ENCODE measurements at places on chromosomes 11 and 22.
A peak's percentile ranks its signal among the peaks of the same experiment; 100 is the strongest.

- no peak for DNase-seq
Observed at GRCh38 chr11:95100856-95101507, 11.3 kb downstream of the ENDOD1 start.

DNA sequence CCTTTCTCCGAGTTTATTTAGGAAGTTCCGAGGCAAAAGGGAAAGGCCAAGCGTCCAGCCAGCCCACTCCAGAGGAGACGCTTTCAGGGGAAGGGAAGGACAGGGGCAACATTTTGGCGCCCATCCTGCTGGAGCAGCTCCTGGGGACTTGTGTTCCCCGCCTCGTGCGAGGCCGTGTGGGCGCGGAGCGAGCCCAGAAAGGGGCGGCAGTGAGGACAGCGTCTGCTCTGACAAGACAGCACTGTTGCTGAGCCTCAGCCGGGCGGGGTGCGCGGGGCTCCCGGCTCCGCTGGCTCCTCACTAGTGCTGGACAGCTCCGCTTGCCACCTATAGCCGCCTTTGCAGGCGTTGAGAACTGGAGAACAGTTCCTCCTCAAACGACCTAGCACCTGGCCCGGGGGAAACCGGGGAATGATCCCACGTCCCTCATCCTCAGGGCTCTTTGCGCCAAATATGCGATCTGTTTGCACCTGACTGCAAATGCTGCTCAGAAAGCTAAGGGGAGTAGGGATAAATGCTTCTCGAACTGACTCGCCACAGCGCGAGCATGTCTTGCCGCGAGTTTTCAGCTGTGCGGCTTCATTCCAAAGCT is 722 bp upstream of the GUCY1A2 start:
- no peak for DNase-seq

DNA sequence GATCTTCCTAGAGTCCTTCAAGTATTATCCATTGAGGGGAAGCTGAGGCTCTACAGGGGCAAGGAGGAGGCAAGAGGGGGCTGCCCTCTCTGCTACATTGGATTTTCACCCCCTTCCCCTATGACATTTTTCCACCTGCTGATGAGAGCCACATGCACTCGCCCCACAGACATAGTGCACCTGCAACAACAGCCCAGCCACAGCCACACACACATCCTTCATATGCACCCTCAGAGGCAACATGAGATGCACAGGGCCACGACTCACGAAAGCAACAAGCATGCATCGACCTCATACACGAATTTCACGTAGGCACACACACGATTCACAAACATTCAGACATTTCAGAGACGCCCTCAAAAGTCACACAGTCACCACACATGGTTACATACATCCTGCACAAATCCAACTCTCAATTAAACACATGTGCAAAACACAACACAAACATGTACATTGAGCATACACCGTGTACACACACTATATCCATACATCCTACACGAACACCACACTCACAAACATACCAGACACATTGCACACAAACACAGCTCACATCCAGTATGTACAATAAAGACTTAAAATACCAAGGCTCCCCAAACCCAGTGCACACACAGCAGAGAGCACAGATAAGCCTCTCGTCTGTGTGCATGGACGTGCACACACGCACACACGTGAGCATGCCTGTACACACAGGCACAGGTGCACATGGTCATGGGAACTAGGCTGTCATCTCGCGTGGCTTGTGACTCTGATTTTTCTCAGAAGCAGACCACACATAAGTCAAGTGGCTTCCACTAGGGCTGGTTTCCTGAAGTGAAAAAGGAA is 6.3 kb upstream of the LRRC32 start:
- no peak for DNase-seq

DNA sequence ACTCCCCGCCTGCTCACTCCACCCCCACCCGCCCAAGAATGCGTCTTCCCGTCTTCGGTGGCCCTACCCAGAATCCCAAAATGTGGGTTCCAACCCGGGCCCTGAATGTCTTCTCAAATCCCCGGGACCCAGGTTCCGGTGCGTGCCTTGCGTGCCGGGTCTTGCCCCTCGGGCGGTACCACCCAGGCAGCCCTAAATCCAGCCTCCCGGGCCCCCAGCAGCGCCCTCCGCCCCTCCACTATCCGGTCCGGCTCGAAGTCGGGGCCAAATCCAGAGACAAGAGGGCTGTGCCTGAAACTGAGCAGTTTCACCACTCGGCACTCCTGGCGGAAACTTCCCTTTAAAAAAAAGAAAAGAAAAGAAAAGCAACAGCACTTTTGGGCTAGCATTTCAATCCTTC is 16.3 kb upstream of the CCT8L2 start:
- no peak for DNase-seq

GRCh38 chr11:20278727-20279126 is 84.8 kb upstream of the HTATIP2 start:
- DNase-seq: no peak

GRCh38 chr11:17561526-17561925 is 14.5 kb downstream of the OTOG start:
- no peak for DNase-seq

DNA sequence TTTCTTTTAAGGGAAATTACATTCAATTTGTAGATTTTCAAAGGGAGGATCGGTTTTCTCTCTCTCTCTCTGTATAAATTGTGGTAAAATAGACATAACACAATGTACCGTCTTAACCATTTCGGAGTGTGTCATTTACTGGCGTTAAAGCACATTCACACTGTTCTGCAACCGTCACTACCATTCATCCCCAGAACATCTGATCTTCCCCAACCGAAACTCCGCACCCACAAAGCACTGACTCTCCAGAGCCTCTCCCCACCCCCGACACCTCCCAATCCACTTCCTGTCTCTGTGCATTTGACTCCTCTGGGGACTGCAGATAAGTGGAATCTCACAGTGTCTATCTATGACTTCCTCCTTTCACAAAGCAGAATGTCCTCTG is 15.9 kb upstream of the GRAMD4 start:
- peak; percentile 60 for DNase-seq

- DNase-seq: no peak
Observed at GRCh38 chr11:74154620-74155281, 16.1 kb downstream of the C2CD3 start.

- no peak for DNase-seq
Observed at GRCh38 chr11:106070606-106071005, 6.5 kb downstream of the KBTBD3 start.

DNA sequence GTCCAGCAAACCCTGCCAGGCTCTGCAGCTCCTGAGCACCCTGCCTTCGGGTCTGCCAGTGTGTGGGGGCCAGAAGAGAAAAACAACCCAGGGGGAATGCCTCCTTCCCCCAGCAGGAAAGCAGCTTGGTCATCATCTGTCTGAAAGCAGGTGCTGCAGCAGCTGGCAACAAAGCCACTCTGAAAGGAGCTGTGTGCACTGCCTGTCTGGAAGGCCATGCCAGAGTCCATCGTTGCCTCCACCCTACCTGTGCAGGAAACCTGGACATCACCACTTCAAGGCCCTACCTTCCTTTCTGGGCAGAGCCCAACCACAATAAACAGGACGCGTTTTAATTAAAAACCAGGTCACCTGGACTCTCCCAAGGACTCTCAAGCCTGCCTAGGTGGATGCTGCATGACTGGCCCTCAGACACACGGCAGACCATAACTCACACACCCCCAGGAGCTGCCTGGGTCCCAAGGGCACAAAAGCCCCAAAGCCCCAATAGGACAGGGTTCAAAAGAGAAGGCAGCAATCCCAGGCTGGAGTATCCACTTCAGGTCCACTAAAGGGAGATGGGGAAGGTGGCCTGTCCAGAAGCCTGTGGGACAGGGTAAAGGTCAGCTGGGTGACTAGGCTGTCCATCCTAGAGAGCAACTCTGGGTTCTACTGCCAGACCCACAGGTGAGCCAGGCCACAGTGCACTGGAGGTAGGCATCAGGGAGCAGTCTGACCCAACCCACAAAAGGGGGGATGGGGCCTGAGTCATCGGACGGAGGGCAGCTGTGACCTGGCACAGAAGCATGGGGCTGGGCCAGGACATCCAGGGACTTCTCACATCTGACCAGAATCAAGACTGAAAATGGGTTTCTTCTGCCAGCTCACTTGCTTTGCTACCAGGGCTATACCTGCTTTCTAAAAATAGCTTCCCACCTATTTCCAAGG is 6.1 kb downstream of the GNB1L start:
- no peak for DNase-seq

DNA sequence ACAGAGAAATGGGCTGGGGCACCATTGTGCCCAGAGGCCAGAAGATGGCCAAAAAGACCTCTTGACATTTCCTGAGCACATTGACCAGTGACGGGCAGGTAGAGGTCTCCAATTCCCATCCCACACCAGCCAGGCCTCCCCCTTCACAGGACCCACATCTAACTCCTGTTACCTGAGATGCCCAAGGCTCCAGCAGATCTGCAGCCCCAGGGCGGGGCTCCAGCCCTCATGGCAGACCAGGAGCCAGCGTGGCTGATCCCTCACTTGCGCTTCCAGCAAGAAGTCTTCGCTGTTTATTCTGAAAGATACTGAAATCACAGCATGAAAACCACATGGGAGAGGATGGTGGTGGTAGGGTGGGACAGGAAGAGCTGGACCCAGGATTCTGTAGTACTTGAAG is 9.0 kb downstream of the TMPRSS5 start:
- no peak for DNase-seq

- DNase-seq: peak; percentile 62
Observed at GRCh38 chr11:47270331-47271271, 668 bp downstream of the MADD start.

DNA sequence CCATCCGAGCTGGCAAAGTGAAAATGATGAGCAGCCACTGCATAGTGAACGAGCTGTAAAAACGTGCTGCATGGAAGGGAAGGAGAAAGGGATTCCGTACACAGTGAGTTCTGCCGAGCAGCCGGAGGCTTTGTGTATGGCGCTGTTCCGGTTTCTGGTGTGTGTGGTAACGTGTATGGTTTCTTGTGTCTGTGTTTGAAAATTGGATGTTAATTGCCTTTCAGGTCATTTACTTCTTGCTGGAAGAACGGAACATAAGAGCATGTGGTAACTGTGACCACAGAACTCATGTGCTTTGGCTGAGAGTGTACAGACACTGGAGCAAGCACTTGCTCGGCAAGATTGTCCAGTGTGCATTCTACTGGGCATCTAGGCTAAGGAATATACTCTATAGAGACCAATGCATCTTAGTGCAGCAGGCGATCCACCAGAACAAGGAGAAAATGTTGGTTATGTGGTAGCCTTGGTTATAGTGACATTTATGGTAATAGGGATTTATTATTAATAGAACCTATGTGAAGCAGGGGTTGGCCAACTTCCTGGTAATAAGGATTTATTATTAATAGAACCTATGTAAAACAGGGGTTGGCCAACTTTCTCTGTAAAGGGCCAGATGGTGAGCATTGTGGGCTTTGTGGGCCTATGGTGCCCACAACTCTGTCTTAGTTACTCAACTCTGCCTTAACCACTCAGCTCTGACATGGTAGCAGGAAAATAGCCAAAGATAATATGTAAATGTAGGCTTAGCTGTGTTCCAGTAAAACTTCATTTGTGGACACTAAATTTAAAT is 49.2 kb downstream of the GRAMD1B start:
- peak; percentile 92 for DNase-seq

DNA sequence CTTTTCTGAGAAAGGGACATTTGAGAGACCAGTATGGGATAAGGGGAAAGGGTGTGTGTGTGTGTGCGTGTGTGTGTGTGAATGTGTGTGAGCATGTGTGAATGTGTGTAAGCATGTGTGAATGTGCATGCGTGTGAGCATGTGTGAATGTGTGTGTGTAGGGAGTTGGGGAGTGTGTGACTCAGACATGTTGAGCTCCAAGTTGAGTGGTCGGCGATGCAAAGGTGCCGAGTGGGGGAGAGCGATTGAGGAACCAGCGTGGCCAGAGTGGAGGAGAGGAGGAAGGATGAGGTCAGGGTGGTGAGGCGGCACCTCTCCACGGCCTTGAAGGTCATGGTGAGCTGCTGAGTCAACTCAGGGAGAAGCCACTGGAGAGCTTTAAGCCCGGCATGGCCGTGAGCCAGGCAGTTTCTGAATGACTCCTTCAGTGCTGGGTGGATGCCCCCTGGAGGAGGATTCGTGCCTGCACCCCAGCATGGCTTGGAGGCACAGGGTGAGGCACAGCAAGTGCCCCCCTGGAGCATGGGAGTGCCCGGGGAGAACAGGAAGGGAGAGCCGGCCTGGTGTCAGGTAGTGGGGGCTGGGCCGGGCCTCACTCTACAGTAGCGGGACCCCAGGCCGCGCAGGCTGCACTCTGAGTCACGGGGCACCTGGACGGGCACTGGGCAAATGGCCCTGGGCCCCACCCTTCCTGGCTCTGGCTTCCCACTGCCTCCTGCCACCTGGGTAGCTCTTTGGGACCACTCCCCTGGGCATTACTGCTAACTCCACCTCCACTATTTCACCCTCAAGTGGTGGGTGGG is 8.2 kb upstream of the CCDC88B start:
- peak; percentile 90 for DNase-seq

GRCh38 chr22:37697538-37697835 is 639 bp downstream of the TRIOBP start:
- DNase-seq: no peak

DNA sequence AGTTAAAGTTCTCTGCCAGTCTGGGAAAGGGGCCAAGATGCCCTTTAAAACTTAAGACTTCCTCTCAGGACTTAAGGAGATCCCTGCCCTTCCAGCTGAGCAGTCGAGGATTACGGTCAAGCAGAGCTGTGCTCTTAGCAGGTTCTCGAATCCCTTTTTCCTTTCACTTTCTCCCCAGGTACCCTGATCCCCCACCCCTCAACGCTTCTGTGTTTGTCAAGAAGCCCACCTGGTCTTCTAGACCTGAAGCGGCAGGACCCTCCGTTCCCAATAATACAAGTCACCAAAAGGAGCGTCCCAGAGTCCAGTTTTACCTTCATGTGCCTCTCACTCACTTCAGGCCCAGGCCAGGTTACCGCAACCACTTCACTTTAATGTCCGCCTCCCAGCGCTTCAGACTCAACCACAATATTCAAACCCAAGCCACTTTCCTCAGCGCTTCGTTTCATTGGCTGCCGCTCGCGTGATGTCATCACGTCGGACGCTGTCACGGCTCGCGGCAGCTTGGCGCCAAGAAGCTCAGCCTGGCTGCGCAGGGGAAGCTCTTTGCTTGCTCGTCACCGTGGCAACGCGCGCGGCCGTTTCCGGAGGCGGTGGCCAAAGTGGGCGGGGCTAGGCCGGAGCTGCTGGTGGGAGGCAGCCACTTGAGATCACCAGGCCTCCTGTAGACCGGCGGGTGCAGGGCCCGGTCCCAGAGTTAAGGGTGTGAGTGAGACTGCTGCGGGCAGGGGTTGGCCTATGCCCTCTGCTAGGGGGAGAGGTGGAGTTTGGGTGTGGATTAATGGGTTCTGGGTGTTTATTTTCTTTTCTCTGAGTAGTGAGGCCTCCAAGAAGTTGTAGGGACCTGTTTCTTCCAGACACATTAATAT is at the start of the genes KIF18A and METTL15:
Gene KIF18A, minus strand, starts transcription at position 407 of the 869 bp plus-strand sequence. CDS start 10,209 bp downstream, outside the sequence.
Gene METTL15, plus strand, starts transcription at position 639 of the 869 bp plus-strand sequence. CDS start 4,947 bp downstream, outside the sequence.
- DNase-seq: peak; percentile 100

DNA sequence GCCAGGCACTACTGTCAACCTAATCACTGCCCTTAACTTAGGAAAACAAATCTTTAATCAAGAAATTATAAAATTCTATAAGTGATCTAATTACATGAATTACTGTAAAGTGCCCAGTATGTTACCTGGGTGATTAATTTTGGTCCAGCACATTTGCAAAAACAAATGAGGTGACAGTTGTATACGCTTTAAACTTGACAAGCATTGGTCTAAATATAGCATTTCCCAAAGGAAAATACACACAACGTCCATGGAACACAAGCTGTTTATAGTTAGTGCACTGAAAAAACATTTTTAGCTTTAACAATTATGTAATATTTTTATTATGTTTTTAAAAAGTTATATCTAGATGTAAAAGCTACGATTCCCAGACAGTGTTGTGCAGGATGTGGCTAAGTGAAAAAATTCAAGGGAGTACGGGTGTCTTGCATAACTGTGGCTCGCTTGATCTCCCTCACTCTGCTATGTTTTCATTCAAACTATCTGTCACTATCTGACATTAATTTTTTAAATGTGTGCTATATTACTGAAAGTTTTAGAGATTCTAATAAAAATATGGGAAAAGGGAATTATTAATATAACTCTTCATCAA is 38.8 kb downstream of the PGR start:
- DNase-seq: no peak

All from Karpas-422 (cell line).